Endothelial cell (in vitro differentiated cells): ENCODE measurements at places on chromosomes 7 and 10.

DNA sequence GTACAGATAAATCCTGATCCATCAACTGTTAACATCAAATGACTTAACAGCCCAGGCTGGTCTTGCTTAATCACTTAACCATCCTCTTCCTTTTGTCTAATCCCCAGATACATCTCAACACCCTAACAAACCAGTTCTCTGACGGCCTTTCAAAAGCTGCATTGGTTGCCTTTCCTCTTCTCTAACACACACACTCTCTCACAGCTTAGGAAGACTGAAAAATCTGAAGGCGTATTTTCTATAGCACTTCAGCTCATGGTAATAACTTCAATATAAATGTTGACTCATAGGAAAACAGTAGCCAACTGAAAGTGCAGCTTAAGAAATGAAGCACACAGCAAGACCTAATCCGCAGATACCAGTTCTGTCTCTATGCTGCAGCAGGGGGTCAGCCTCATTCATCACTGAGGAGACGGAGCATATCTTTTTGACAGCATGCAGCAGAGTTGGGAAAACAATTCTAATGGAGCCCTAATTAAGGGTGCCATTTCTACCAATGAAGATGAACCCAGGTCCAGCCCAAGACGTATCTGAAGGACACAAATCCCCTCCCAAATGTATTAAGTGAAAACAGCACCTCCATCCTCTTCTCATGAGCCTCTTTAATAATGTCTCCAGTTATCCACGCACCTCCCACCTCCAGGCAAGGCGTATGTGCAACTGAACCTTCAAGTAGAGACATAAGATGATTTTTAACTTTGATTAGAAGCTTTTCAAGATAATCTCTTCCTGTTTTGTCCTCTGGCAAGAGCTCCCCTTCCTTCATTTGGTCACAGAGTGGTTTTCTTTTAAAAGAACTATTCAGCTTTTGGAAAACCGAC, 211.7 kb upstream of the NFE2L3 start:
- peaks cover 10% of the 10 kb centered on the region for H3K4me1 ChIP-seq
- H3K27ac ChIP-seq = no peak overlapping the region
- no peaks in the 10 kb centered on the region for H3K27me3 ChIP-seq
- DNase-seq = no peak
- H3K4me3 ChIP-seq = no peak overlapping the region
- no peaks in the 10 kb centered on the region for H3K36me3 ChIP-seq

GRCh38 chr7:833601-834258, 1.5 kb downstream of the SUN1 start:
- DNase-seq = no peak
- no peak overlapping the region for H3K4me3 ChIP-seq
- H3K27ac ChIP-seq = peak overlapping the region; percentile 82
- H3K27me3 ChIP-seq = peaks cover 24% of the 10 kb centered on the region

- no peak for DNase-seq
- H3K27me3 ChIP-seq = peaks cover 5% of the 10 kb centered on the region
Measured at GRCh38 chr7:2934211-2934731, 90.2 kb upstream of the GNA12 start.

GRCh38 chr7:123929107-123929506, 4.1 kb downstream of the SPAM1 start:
- peaks cover 36% of the 10 kb centered on the region for H3K4me1 ChIP-seq
- H3K4me3 ChIP-seq = no peak overlapping the region
- no peak for DNase-seq
- H3K27me3 ChIP-seq = no peaks in the 10 kb centered on the region

- peak overlapping the region; percentile 12 for H3K4me3 ChIP-seq
- peak overlapping the region; percentile 68 for H3K27ac ChIP-seq
- no peak for DNase-seq
- H3K27me3 ChIP-seq = peaks cover 29% of the 10 kb centered on the region
Measured at GRCh38 chr10:35447693-35448407, 111.5 kb downstream of the CCNY start.

DNA sequence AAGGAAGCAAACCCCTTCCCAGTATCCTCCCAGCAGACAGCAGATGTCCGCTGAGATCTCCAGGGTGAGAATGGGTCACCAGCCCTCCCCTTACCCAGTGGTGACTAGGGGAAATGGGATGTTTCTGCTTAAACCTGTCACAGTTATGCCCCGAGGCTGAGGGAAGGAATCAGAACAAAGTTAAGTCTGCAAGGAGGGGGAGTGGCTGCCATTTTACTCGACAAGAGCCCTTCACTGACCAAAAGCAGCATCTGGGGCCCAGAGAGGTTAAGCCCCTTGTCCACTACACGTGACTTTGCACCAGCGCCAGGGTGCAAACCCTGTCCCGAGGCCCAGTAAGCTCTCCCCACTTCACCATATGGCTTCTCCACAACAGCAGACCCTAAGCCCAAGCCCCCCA, 4.6 kb upstream of the NANOS1 start:
- no peaks in the 10 kb centered on the region for H3K36me3 ChIP-seq
- no peak overlapping the region for H3K27ac ChIP-seq
- H3K4me1 ChIP-seq = peaks cover 3% of the 10 kb centered on the region
- peaks cover 5% of the 10 kb centered on the region for H3K27me3 ChIP-seq

- H3K36me3 ChIP-seq = peaks cover 15% of the 10 kb centered on the region
- peaks cover 15% of the 10 kb centered on the region for H3K27me3 ChIP-seq
- H3K4me1 ChIP-seq = peaks cover 84% of the 10 kb centered on the region
- H3K4me3 ChIP-seq = peak overlapping the region; percentile 80
Measured at GRCh38 chr10:35378541-35379210, 42.4 kb downstream of the CCNY start.

DNA sequence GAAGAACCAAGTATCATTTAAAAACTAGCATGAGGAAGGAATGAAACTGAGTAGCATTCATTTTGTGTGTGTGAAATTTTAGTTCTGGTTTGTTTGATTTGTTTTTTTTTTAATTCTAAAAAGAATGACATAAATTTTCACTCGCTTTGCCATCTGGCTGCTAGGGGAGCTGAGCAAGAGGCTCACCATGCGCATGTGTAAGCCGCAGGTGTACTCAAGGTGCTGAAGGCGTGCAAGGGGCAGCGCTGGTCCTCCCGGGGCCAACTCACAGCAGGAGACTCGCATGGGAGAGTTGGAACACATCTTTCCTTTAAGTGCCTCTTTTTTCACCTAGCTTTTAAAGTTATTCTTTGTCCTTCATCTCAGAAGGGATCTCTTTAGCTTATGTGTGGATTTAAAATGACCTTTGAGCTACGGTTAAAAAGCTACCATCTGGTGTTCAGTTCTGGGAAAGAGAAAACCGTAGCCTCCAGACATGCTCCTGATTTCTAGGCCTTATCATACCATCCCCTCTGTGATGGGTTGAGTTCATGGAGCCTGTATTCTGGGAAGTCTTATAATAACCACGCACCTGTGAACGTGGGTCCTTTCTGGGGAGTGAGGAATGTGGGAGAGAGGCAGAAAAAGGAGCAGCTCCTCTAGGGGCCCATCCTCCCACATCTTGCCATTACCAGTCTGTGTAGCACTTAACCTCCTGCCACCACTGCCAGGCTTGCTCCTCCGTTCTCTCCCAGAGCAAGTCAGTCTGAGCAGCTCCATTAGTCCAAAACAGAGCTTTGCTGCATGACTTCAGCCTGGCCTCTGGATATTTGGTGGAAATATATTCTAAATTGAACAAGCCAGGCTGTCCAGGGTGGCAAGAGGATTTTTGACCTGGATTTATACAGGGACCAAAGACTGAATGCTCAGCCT, 61.9 kb downstream of the KLHDC10 start:
- H3K4me3 ChIP-seq = no peak overlapping the region
- DNase-seq = no peak
- H3K36me3 ChIP-seq = peaks cover 38% of the 10 kb centered on the region
- H3K27ac ChIP-seq = no peak overlapping the region
- peaks cover 11% of the 10 kb centered on the region for H3K4me1 ChIP-seq

- H3K27ac ChIP-seq = no peak overlapping the region
- H3K4me1 ChIP-seq = peaks cover 8% of the 10 kb centered on the region
- H3K36me3 ChIP-seq = no peaks in the 10 kb centered on the region
- DNase-seq = no peak
- H3K4me3 ChIP-seq = no peak overlapping the region
Measured at GRCh38 chr10:132640326-132641125, 102.9 kb downstream of the INPP5A start.

DNA sequence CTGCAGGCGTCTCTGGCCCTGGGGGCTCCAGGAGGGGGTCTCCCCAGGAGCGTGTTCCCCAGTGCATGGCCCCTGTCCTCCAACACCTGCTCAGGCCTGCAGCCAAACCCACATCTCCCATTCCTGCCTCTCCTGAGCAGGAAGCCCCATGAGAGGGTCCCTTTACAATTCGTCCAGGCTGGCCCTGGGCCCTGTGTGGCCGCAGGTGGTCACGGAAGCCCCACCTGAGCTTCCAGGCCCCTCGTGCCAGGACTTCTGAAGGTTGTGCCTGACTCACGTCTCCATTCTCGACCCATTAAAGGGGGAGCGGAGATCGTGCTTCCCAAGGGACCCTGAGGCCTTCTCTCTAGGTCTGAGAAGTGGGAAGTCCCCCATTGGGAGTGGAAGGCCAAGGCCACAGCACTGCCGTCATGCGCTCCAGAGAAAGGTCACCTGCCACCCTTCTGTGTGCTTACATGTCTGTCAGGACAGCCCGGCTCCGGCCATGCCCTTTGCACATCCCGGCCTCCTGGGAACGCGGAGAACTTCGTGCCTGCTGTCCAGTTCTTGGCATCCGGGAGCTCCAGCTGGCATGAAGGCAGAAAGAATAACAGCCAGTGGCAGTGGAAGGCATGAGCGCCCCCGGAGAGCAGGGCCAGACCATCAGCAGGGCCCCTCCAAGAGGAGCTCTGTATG, 382.3 kb downstream of the DNAJB6 start:
- H3K4me3 ChIP-seq = no peak overlapping the region
- H3K4me1 ChIP-seq = no peaks in the 10 kb centered on the region
- H3K27ac ChIP-seq = no peak overlapping the region
- DNase-seq = no peak
- H3K27me3 ChIP-seq = peaks cover 18% of the 10 kb centered on the region

DNA sequence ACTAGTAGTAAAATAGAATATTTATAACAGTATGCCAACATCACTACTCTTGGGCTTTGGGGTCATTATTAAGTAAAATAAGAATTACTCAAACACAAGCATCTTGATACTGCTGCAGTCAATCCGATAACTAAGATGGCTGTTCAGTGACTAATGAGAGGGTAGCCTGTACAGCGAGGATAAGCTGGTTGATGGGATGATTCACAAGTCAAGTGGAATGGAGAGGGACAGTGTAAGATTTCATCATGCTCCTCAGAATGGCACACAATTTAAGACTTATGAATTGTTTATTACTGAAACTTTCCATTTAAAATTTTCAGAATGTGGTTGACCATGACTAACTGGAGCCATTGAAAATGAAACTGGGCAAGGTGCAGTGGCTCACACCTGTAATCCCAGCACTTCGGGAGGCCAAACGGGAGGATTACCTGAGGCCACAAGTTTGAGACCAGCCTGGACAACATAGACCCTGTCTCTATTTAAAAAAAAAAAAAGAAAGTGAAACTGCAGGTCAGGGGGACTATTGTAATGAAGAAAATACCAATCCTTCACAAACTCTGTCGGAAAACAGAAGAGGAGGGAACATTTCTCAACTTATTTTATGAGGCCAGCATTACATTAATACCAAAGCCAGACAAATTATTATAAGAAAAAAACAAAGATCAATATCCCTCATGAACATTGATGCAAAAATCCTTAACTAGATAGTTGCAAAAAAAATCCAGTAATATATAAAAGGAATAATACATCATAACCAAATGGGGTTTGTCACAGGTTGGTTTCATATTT, 11.2 kb downstream of the AVL9 start:
- H3K27me3 ChIP-seq = peaks cover 1% of the 10 kb centered on the region
- no peak overlapping the region for H3K4me3 ChIP-seq
- no peak for DNase-seq
- peaks cover 6% of the 10 kb centered on the region for H3K36me3 ChIP-seq
- no peak overlapping the region for H3K27ac ChIP-seq
- peaks cover 5% of the 10 kb centered on the region for H3K4me1 ChIP-seq

GRCh38 chr10:132671228-132672154, 114.5 kb downstream of the NKX6-2 start:
- DNase-seq = no peak
- H3K4me3 ChIP-seq = no peak overlapping the region
- H3K36me3 ChIP-seq = peaks cover 4% of the 10 kb centered on the region

DNA sequence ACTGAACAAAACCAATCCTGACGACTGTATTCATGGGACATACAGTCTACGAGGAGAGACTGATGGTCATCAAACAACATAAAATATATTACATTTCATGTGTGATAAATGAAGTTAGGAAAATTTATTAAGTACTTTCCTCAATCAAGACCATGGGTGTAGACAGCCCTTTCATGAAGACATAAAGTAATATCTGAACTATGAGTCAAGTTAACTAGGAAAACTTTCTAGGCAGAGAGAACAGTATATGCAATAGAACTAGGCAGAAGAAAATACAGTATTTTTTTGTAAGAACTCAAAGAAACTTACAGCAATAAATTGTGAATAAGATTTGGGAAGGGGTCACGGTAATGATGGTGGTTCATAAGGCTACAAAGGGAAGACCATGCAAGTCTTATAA, 112.8 kb downstream of the JMJD1C start:
- H3K4me1 ChIP-seq = no peaks in the 10 kb centered on the region
- H3K36me3 ChIP-seq = no peaks in the 10 kb centered on the region
- peaks cover 1% of the 10 kb centered on the region for H3K27me3 ChIP-seq

DNA sequence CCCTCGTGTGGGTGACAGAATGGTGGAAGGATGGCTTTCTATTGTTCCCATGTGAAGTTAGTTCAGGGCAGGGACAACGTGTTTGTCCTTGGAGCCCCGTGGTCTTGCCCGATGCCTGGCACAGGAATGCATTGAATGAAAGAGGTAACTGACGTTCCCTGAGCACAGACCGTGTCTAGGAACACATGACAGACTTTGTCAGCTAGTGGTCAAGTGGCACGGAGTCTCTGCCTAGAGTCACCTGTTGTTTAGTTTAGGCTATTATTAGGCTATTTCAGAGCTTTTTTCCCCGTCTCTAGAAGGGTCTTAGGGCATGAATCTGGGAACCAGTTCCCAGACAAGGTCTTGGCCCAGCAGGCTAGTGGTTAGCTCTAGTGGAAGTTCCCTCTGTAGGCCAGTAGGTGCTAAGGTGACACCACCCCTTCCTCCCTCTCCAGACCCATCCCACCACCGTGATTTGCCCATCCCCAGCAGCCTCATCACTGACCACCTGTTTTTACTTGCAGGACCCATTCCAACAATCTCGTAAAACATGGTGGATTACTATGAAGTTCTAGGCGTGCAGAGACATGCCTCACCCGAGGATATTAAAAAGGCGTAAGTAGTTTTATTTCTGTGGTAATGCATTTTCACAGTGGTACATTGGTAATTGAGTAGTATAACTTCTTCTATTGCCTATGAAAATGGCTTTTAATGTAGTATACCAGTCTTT, 21.4 kb downstream of the DNAJB6 start:
- H3K27me3 ChIP-seq = peaks cover 5% of the 10 kb centered on the region
- DNase-seq = no peak
- peaks cover 29% of the 10 kb centered on the region for H3K4me1 ChIP-seq
- H3K27ac ChIP-seq = peak overlapping the region; percentile 8
- no peak overlapping the region for H3K4me3 ChIP-seq

- DNase-seq = no peak
- H3K36me3 ChIP-seq = peaks cover 33% of the 10 kb centered on the region
- no peak overlapping the region for H3K27ac ChIP-seq
- peaks cover 19% of the 10 kb centered on the region for H3K4me1 ChIP-seq
- peaks cover 13% of the 10 kb centered on the region for H3K27me3 ChIP-seq
Measured at GRCh38 chr7:150400008-150400787, 21.1 kb downstream of the ZNF775 start.

GRCh38 chr10:11742779-11743298, 657 bp downstream of the ECHDC3 start:
- H3K36me3 ChIP-seq = peaks cover 10% of the 10 kb centered on the region
- H3K4me1 ChIP-seq = no peaks in the 10 kb centered on the region
- no peak overlapping the region for H3K4me3 ChIP-seq
- DNase-seq = peak; percentile 16
- H3K27me3 ChIP-seq = peaks cover 9% of the 10 kb centered on the region

- H3K4me3 ChIP-seq = peak overlapping the region; percentile 83
- peaks cover 57% of the 10 kb centered on the region for H3K4me1 ChIP-seq
- peak overlapping the region; percentile 82 for H3K27ac ChIP-seq
- DNase-seq = no peak
- H3K27me3 ChIP-seq = peaks cover 28% of the 10 kb centered on the region
Measured at GRCh38 chr7:100887516-100888290, 1.8 kb downstream of the UFSP1 start.
